Stimulated activated CD4-positive, alpha-beta T cell treated with anti-CD3 and anti-CD28 coated beads, TNF-alpha, amount 100 ng/mL, for 1 hour (primary cell): ENCODE measurements at places on chromosomes 12 and 14.

GRCh38 chr14:42269234-42269633, 662.6 kb downstream of the LRFN5 start:
- no peak for DNase-seq

GRCh38 chr12:67689385-67689784, 40.8 kb downstream of the DYRK2 start:
- no peak for DNase-seq

GRCh38 chr14:51369814-51370213, 129.8 kb downstream of the TMX1 start:
- DNase-seq = no peak

DNA sequence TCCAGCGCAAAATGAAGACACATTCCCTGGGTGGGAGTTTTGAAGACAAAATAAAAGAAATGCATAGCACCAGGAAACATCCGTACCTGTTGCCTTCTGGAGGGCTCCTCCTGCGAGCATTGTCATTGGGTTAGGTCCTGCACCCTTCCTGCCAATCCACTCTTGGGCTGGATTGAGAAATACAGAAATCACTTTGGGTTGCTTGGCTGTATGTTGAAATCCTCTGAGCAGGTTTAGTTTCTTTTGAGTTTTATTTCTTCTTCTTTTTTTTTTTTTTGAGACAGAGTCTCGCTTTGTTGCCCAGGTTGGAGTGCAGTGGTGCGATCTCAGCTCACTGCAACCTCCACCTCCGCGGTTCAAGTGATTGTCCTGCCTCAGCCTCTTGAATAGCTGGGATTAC, 67.6 kb downstream of the ARF6 start:
- no peak for DNase-seq

GRCh38 chr12:124464062-124464461, 103.3 kb downstream of the NCOR2 start:
- no peak for DNase-seq

- no peak for DNase-seq
These were observed 103.2 kb upstream of the BCL2L14 start for GRCh38 chr12:11967376-11968047.

GRCh38 chr14:62694075-62694474, 351.2 kb downstream of the KCNH5 start:
- no peak for DNase-seq

DNA sequence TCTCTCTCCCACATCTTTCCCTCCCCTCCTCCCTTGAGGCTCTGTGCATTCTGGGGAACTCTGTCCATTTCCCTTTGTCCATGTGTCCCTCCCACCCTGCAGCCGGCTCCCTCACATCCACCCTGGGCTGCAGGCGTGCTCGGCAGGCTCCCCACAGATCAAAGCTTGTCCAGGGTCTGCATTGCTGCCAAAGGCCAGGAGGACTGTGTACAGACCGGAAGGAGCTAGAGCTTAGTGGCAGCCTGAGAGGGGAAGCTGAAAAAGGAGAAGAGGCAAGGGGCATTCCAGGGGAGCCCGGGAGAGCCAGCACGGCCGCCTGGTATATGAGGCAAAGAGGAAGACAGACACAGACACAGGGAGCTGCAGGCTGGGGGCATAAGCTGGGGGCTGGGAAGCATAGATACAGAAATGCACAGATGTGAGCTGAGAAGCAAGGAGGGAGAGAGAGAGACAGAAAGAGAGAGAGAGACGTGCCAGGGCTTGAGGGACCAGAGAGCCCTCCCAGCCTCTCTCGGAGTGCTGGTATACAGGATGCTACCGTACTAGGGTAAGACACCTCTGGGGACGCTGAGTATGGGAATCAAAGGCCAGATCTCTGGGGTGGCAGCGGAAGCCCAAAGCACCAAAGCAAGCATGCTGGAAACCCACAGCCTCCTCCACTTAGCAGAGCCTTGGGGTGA, 3.3 kb downstream of the CD4 start:
- DNase-seq = no peak

DNA sequence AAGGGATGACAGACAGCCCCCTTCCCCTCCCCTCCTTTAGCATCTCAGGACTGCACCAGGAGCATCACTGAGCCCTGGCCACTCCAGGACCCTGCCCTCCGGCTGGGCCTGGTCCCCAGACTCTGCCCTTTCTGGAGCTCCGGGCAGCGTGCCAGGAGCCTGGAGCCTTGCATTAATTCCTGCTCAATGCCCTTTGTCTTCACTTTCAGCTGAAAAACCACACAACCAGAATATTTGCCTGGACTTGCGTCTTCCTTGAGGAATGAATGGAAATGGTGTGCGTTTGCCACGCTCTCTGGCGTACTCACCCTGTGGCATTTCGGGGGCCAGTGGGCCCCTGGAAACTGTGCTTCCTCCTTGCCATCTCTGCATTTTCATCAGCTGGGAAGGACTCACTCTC, 8.5 kb upstream of the RFLNA start:
- no peak for DNase-seq

- DNase-seq = no peak
These were observed 39.9 kb downstream of the DNAI7 start for GRCh38 chr12:25155022-25155576.

DNA sequence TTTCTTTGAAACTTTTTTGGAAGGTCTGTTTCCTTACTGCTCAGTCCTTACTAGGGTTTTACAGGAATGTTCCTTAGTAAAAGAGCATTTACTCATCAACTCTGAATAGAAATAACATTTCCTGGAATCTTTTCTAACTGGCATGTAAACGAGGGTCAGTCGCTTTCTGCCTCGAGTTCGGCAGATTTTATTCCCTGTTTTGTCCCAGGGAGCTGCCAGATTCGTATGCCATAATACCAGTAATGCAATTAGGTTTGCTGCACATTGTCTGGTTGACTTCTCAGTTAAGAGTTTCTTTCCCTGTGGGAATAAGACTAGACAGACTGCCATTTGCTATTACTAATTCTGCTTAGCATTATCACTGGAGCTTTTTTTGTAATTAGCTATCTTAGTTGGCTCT, 91.9 kb downstream of the VRK1 start:
- no peak for DNase-seq

- no peak for DNase-seq
These were observed 1.6 kb upstream of the C12orf71 start for GRCh38 chr12:27083861-27084394.

GRCh38 chr14:71108398-71109119, 201.3 kb downstream of the PCNX1 start:
- no peak for DNase-seq

DNA sequence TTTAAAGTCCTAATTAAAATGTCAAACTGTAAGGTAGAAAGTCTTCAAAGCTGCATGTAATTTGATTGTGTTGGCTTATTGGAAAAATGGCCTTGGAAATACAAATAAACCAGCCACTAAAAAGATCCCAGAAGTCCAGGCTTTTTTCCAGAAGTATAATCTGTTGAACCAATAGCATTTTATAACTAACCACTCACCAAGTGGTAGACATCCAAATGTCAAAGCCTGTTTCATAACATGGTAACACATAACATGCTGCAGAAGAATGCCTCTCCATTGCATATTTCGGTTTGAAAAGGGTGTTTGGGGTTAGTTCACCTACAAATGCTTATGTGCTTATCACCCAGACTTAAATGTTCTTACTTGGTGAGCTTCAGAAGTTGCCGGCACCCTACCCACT, 183.7 kb upstream of the DIO2 start:
- no peak for DNase-seq

DNA sequence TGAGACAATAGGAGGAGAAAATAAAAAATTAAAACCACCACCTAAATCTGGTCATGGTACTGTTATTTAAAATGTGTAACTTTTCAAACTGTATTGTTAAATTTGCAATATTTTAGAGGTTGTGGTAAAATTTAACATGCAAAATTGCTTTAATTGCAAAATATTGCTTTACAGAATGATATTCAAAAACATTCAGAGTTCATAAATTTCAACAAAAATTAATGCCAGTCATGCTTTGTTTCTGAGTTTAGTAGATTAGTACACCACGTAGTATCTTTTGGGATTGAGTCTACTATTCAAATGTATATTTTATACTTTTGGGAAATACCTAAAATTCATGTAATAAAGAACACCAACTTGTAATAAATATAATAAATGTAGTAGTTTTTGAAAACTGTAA, 18.3 kb downstream of the ETFRF1 start:
- no peak for DNase-seq

DNA sequence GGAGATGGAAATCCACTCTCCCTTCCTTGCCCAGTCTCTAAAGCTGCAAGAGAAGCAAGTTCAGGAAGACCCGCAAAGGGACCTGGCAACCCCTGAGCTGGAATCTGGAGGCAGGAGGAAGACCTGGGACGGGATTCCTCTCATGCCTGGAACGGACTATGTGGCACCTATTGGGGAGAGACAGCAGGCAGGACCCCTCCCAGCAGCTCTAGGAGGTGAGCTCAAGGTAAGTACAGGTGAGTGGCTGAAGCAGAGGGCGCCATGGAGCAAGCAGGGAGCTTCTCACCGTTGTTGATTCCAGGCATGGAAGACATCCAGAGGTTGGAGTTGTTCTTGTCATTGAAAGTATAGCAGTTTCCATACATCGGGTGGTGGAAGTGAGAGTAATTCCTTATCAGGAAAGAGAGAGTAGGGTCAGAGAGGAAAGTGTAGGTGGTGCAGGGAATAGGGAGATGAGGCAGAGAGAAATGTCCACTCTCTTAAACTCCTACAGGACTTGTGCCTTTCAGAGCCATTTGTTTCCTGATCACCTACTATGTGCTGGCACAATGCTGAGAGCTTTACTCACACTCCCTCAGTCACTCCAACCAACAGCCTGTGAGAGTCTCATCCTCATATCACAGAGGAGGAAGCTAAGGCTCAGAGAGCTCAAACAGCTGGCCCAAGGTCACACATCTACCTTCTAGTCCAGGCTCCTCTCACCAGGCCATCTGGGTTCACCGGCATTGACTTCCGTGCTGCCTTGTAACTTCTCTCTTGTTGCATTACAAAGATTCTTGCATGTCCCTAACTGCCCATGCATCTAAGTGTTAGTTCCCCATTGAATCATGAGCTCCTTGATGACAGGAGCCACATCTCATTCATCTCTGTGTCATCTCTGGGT, 13.9 kb upstream of the TNFRSF1A start:
- DNase-seq = no peak
